ENCODE measurements at places on chromosomes 5 and 9.
A peak's percentile ranks its signal among the peaks of the same experiment; 100 is the strongest.

DNA sequence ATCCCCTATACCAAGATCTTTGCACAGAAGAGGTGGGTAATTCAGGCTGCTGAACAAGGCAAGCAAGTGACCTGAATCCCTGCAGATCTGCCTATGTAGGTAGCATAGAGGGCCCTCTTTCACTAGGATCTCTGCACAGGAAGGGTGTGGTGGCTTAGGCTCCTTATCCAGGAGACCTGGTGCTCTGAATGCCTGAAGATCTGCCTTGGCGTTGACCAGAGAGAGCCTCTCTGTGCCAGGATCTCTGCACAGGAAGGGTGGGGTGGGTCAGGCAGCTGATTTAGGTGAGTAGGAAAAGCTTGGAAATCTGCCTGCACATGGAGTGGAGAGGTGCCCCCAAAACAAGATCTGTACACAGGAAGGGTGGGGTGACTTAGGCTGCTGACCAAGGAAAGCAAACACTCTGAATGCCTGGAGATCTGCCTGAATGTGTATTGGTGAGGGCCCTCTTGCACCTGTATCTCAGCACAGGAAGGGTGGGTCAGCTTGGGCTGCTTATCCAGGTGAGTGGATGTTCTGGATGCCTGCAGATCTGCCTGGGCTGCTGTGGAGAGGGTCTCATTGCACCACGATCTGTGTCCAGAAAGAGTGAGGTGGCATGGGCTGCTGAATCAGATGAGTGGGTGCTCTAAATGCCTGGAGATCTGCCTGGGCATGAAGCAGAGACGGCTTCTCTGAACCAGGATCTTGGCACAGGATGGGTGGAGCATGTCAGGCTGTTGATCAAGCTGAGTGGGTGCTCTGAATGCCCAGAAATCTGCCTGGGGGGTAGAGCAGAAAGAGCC lies 365.9 kb downstream of the DMAC1 start:
- no peak for DNase-seq

DNA sequence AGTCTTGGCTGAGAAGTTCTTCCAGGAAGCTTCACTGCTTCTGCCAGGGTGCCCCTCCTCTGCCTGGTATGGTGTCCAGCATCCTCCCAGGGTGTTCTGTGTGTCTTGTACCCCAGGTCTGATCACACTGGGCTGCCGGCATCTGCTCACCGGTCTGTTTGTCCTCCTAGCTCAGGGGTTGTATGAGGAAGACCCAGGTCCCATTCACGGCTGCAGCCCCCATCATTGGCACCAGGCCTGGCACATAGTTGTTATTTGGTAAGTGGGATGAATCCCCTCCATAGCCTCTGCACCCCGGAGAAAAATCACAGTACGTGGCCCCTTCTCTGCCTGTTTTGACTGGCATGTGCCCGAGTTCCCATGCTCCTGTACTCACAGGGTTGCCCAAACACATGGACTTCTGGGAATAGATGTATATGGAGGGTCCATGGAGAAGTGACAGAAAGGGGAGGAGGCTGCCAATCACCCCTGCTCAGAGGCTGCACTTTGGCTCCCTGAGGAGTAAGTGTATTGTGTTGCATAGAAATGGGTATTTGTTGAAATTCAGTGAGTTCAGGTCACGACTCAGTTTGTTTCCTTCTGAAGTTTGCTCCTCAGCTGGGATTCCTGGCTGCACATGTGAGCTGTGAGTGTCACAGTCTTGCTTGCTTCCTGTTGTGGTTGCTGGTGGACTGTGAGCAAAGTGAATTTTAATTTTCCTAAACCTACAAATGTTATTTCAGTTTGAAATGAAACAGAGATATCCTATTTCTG lies 96.2 kb downstream of the HSPA4 start:
- DNase-seq = no peak

DNA sequence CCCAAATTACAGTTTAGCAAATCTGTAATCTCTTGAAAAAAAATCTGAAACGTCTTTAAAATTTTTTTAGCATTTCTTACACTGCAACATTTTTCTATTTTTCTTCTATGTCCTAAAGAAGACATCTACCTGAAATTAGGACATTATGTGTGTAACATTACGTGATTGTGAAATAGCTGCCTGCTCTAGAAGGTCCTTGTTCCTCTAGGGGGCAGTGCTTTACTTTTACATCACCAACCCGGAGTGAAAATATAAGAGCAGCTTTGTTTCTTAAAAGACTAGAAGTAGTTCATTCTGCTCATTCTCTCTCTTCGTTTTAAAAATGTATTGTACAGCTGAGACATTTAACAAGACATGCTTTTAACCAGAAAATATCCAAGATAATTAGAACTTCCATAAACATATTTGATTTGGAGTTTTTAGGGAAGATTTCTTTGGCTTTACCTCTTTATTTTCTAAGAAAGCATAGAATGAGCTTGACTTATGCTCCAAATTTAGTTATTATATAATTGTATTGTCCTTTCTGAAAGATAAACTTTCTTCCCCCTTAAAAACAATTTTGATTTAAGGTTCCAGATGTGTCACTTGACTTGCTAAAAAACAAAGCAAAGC lies 48.1 kb upstream of the RIOK2 start:
- peak; percentile 76 for DNase-seq

- DNase-seq = no peak
Measured at GRCh38 chr5:109784687-109785086, 95.0 kb downstream of the MAN2A1 start.

GRCh38 chr5:111242606-111243005 lies 18.4 kb downstream of the CAMK4 start:
- DNase-seq = no peak

DNA sequence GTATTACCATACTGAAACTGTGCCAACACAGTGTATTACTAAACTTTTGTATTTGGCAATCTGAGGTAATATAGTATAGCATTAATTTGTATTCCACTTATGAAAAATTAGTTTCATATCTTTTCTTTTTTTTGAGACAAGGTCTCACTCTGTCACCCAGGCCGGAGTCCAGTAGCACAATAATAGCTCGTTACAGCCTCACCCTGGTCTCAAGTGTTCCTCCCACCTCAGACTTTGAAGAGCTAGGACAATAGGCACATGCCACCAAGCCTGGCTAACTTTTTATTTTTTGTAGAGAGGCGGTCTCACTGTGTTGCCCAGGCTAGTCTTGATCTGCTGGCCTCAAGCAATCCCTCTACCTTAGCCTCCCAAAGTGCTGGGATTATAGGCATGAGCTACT lies 36.1 kb downstream of the POLK start:
- DNase-seq = no peak

GRCh38 chr5:124661317-124662141 lies 84.9 kb downstream of the ZNF608 start:
- DNase-seq = peak; percentile 88

- DNase-seq = no peak
Measured at GRCh38 chr5:11619339-11620024, 284.8 kb downstream of the CTNND2 start.

DNA sequence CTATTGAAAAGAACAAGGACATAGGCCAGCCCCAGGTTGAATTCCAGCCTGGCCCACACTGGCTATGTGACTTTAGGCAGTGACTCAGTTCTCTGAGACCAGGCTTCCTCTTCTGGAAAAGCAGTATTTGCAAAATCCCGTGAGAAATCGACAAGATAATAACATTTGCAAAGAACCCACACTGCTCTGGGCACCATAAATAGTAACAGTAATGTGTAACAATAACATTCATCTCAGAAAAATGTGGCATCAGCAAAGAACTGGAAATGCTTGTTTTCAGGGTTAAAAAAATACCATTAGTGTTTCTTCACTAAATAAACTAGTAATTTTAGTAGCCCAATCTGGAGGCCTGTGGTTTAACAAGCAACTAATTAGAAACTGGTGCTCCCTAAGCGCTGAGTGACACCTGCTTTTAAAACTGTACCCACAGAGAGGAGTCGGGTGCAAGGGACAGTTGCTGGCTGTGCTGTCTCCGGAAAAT lies 148.4 kb downstream of the TTLL11 start:
- DNase-seq = no peak

GRCh38 chr9:124410321-124410913 lies 4.8 kb downstream of the PSMB7 start:
- no peak for DNase-seq

DNA sequence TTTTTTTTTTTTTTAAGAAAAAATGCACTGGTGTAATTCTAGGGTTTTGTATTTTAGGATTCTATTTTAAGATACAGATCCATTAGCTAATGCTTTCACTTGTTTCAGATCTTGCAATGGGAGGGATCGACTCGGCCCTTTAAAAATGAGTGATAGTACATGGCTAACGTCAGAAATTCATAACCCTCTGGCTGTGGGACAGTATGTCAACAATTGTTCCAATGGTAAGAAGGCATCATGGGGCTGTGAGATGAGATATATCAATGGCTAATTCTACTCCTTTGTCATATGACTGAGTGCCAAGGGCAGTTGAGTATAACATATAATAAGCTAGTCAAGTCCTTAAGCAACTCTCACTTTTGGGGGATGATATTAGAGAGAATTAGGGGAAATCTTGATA lies 4.4 kb downstream of the SETD9 start:
- DNase-seq = no peak

GRCh38 chr5:109516390-109516789 lies 106.6 kb upstream of the PJA2 start:
- no peak for DNase-seq

DNA sequence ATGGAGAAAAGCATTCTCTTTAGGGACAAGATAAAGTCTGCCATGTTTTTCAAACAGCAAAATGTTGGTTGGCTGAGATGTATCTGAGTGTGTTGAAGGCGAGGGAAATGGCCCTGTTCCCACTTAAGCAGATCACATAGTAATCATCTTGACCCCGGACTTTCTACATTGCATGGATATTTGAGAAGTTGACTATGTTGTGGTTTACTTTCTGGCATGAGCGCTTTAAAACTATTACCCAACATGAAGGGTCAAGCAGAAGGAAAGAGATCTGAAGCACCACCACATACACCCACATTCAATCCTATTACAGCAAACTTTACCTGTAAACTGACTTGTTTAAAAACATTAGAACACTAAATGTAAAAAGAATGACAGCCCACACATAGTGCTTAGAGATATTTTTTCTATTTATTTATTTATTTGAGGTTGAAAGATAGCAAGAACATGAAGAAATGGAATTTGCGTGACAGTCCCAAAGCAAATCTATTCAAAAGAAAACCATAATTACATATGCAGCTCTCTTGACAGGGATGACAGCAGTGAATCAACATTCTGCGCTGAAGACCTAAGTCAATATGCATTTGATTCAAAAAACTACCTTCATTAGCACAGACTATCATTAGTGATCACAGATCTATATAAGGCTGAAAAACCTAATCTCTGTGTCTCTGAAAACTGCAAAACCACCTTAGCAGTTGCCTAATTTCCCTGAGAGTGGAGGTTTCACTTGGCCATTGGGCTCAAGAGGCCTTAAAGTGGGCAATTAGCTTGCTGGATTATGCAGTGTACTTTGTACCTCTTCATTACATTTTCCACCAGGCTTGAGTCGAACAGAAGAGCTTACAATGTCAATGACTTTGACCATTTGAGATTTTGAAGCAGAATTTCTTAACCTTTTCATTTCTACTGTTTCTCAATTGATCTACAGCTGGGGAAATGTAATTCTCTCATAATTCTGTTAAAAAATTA lies 195.0 kb downstream of the PDE4D start:
- no peak for DNase-seq

DNA sequence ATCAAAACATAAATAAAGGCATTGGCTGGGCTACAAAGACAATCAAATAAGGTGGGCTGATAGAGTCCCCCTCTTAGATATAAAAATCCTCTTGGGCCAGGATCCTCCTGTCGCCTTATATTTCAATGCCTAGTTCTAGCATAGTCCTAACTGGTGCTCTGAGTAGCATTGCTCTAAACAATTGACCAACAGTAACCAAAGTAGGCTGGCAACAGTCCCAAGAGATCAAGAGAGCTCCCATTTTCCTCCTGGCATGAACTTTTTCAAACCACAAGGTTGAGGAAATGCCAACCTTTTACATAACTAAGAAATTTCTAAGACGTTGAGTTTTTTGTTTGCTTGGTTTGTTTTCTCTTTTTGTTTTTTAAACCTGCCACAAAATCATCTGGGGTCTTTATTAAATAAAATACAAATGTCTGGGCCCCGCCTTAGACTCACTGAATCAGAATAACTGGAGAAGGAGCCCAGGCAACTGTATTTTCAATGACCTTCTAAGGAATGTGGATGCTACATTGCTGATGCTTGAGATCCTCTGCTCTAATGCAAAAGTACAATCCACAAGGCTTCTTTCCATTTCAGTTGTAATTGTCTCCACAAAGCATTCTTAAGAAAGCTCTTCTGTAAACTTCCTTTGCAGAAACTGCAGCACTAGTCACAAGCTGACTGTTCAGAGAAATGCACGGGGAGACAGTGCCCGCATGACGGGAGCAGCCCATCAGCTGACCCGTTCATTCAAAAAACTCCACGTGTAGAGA lies 2.9 kb downstream of the SLC45A2 start:
- peak; percentile 8 for DNase-seq

GRCh38 chr9:95071925-95072324 lies 245.6 kb downstream of the FANCC start:
- no peak for DNase-seq

DNA sequence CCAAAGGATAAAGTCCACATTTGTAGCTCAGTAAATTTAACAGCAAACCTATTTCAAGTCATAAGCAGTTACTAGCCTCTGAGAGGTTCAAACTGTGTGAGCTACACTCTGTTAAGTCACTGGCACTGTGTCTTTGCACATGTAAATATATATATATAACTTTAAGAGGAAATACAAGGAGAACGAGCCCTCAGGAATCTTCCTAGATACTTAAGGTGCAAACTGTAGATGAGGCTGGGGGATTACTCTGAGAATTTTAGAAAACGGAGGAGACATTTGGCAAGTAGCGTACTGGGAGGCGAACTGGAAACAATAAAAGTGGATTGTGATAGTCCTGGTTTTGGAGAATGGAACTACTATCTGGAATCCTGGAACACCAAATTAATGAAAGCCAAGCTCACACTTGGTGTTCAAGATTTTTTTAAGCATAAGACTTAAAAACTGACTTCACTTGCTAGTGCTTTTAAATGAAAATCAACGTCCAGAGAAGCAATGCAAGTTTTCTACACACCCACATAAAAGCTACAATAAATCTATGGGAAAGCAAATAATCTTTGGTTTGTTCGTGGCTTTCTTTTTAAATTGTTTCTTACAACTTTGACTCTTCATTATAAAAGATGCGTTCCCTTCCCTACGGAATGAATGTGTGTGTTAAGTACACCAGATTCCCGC lies 1057.0 kb upstream of the DMAC1 start:
- DNase-seq = no peak

DNA sequence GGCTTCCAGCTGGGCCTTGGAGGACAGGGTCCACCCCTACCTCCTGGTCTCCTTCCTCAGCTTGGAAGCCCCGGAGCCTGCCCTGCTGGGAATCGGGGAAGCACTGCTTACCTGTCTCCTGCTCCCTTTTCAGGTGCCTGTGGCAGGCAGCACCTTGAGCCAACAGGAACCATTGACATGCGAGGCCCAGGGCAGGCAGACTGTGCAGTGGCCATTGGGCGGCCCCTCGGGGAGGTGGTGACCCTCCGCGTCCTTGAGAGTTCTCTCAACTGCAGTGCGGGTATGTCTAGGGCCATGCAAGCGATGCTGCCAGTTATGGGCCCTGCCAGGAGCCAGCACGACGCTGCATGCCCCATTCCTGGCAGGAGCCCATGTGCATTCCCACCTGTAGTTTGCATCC lies 3.8 kb upstream of the CACFD1 start:
- DNase-seq = no peak

GRCh38 chr5:125455041-125455440 lies 708.6 kb upstream of the ZNF608 start:
- DNase-seq = no peak

Data from LoVo (cell line).